ENCODE measurements at places on chromosomes 16 and 17. TPM values are rescaled to one million over a fixed set of nuclear protein-coding genes. Genes with fewer than 3 reads are reported as not detected.
A peak's percentile ranks its signal among the peaks of the same experiment; 100 is the strongest.

GRCh38 chr17:45639297-45639849 is 144.7 kb upstream of the CRHR1 start:
- DNase-seq: no peak

- DNase-seq: no peak
Observed at GRCh38 chr17:37527249-37527851, 37.7 kb downstream of the DUSP14 start.

DNA sequence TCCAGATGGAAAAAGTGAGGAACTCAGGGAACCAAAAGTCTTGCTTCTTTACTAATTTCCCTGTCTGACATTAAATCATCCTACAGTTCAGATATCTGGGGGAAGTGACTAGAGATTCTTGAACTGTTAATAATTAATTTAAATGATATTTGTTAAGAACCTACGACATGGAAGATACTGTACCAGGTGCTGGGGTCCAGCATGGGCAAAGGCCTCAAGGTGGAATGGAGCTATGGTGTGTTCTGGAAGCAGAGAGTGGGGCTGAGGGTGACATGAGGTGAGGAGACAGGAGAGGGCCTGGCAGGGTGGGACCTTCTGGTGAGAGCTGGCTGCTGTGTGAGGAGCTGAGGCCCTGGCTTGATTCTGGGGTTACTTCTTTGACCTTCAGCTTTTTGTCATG is 6.0 kb upstream of the CCL2 start:
- no peak for DNase-seq

GRCh38 chr17:1820528-1821252 is 9.0 kb downstream of the SMYD4 start:
- no peak for DNase-seq

The ASPHD1 gene
- total RNA-seq: 2.9 TPM

The OSGIN1 gene
- 2.5 TPM for total RNA-seq

DNA sequence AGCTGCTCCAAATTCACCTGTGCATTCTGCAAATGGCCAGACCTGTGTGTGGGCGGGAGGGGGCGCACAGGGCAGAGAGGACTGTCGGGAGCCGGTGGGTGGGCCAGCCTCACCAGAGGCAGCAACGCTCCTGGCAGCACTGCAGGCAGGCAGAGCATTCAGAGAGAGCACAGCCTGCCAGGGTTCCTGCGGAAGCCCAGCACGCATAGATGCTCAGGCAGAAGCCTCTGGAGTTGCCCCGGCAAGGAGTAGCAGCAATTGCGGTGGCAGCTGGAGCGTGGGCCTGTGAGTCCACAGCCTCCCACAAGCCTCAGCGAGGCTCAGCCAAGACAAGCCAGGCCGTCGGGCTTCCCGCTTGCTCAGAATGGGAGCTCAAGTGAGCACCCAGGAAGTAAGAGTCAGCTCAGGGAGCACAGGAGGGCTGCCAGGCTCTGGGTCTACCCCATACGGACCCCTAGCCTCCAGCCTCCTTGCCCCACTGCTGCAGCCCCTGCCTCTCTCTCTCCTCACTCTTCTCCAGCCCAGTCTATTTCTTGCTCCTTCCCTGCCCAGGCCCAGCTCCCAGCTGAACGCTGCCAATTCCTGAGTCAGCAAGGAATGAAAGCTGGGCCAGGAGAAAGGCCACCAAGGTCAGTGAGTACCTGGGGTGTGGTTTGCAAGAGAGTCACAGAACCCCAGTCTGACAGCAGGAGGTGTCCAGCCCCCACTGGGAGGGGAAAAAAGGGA is 9.6 kb downstream of the EMC6 start:
- DNase-seq: no peak

GRCh38 chr16:14110728-14111251 is 39.7 kb downstream of the MRTFB start:
- DNase-seq: no peak

The NEUROD2 gene
- total RNA-seq: not detected

The SPNS2 gene
- 0.70 TPM for total RNA-seq

- peak; percentile 40 for DNase-seq
Observed at GRCh38 chr17:77326636-77327035, 185.9 kb downstream of the SEC14L1 start.

GRCh38 chr17:32756696-32757095 is 120.2 kb downstream of the MYO1D start:
- no peak for DNase-seq

DNA sequence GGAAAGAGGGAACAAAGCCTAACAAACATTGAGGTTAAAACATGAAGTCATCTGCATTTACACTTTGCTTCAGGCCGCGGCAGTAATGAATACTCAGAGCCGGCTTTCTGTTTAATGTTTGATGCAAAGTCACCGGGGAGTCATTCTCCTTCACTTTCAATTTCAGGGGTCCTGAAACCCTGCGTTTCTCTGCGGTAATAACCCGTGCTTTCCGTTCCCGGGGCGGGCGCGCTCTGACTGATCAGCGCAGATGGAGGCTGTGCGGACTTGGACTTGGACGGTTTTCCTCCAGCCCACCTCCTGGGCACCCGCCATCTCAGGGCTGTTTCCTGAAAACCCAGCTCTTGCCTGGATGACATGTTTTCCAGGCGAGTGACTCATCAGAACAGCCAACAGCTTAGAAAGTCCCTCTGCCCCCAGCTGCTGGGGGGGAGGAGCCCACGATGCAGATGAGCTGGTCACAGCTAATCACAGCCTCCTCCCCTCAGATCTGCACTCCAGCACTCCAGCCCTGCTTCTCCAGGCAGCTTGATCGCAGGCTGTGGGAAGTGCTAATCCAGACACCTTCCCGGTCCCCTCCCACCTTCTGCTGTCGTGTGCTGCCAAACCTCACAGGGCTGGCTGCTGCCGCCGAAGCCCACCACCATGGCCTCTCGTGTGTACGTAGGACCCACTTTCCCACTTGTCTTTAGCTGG is 158.6 kb upstream of the CHMP6 start:
- DNase-seq: peak; percentile 91

The SLC6A2 gene
- total RNA-seq: not detected

DNA sequence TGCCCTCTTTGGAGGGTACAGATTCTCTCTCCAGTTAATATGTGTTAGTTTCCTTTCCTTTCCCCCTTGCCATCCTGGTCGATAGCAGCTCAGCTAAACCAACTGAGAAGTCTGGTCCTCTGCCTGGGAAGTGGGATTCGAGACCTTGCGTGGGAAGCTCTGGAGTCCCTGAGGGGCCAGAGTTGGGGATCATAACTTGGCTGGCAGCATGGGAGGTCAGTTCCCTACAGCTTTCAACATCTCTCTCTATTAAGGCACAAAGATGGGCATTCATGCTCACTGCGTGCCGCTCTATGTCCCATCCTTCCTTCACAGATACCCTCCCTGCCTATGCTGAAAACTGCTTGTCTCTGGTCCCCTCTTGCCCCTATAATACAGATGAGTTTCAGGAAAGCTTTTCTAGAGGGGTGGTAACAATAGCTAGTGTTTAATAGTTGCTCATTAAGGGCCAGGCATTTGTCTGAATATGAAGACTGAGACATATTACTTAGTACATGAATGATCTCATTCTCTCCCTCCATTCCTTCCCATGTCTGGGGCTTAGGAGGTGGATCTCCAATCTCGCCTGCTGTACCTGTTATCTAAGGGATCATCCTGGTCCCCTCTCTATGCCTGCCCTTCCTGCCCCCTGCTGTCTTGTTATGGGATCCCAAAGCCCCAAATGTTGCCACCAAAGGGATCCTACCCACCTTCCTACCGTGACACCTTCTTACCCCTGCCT is 10.8 kb downstream of the THRA start:
- no peak for DNase-seq

DNA sequence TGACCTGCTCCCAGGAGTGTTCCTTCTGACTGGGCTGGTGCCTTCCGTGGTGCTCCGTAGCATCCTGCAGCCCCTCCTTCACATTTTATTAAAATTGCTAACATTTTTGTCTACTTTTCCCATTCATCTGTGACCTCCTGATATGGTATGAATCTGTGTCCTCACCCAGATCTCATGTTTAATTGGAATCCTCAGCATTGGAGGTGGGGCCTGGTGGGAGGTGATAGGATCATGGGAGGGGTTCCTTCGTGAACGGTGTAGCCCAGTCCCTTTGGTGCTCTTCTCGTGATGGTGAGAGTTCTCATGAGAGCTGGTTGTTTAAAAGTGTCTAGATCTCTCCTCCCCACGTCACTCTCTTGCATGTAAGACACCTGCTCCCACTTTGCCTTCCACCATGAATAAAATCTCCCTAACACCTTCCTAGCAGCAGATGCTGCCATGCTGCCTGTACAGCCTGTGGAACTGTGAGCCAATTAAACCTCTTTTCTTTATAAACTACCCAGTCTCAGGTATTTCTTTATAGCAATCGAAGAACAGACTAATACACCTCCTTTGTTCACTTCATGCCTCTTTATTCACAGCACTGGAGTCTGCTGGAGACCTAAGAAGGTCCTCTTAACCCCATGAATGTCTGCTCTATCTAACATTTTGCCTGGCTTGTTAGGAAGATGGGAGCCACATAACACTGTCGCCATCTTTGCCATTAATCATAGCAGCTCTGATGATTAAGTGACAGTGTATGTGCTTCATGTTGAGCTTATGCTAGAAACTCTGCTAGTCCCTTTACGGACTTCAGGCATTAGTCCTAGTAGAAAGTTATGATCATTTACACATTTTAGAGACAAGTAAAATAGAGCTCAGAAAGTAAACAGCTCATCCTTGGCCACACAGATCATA is 377.7 kb upstream of the MAF start:
- no peak for DNase-seq

GRCh38 chr16:85628645-85629044 is 15.5 kb downstream of the GSE1 start:
- DNase-seq: no peak

The RAB37 gene
- not detected for total RNA-seq

- DNase-seq: no peak
Observed at GRCh38 chr17:75854101-75854748, 910 bp downstream of the WBP2 start.

- DNase-seq: no peak
Observed at GRCh38 chr17:1109606-1110540, 69.9 kb downstream of the ABR start.

GRCh38 chr17:57420734-57421717 is 164.7 kb downstream of the MSI2 start:
- DNase-seq: no peak

The NT5M gene
- 3.5 TPM for total RNA-seq

The PPP1R27 gene
- not detected for total RNA-seq

GRCh38 chr16:2983706-2984136 is 3.5 kb upstream of the PKMYT1 start:
- DNase-seq: no peak

The SEPTIN1 gene
- 1.3 TPM for total RNA-seq

DNA sequence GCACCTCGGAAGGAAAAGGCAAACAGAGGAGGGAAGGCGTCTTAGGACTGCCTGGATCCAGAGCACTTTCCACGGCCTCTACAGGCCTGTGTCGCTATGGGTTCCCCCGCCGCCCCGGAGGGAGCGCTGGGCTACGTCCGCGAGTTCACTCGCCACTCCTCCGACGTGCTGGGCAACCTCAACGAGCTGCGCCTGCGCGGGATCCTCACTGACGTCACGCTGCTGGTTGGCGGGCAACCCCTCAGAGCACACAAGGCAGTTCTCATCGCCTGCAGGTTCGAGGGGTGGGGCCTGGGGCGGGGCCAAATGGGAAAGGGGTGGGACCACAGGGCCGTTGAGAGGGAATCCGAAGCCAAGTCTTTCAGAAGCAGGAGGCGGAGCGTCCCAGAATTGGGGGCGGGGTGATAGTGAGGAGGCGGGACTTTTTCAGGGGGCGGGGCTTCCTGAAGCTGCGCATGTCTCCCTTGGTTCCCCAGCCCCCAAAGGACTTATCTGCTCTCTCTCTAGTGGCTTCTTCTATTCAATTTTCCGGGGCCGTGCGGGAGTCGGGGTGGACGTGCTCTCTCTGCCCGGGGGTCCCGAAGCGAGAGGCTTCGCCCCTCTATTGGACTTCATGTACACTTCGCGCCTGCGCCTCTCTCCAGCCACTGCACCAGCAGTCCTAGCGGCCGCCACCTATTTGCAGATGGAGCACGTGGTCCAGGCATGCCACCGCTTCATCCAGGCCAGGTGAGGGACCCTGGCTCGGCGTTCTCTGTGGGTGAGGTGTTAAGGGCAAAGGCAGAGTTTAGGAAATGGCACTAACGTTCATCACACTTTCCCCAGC is 939 bp downstream of the BCL6B start:
- DNase-seq: no peak

GRCh38 chr16:27226476-27226875 is 23.1 kb downstream of the KDM8 start:
- DNase-seq: peak; percentile 90

DNA sequence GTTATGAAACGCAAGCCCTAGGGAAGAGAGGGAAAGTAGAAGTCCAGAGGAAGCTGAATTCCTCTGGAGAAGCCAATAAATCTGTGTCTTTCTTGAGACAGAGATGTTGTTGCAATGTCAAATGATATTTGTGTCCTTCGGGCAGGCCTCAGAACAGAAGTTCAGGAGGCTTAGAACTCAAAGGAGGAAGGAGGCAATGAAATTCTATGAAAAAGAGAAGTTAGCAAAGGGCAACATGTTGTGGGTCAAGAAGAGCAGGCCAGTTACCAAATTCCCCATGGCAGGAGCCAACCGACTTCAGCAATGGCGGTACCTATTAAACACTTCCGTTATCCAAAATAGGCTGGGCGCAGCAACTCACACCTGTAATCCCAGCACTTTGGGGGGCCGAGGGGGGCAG is 109.0 kb upstream of the DHX40 start:
- no peak for DNase-seq

GRCh38 chr17:47695429-47696376 is 1.7 kb downstream of the TBKBP1 start:
- peak; percentile 90 for DNase-seq

- no peak for DNase-seq
Observed at GRCh38 chr16:67563708-67564468, 1.6 kb downstream of the CTCF start.

GRCh38 chr16:88393571-88393970 is 10.8 kb downstream of the ZNF469 start:
- no peak for DNase-seq

GRCh38 chr17:56392321-56392720 is 201.2 kb upstream of the NOG start:
- no peak for DNase-seq

The MYL4 gene
- 1.1 TPM for total RNA-seq

- DNase-seq: peak; percentile 85
Observed at GRCh38 chr17:7852919-7853690, 1.8 kb upstream of the TMEM88 start.

DNA sequence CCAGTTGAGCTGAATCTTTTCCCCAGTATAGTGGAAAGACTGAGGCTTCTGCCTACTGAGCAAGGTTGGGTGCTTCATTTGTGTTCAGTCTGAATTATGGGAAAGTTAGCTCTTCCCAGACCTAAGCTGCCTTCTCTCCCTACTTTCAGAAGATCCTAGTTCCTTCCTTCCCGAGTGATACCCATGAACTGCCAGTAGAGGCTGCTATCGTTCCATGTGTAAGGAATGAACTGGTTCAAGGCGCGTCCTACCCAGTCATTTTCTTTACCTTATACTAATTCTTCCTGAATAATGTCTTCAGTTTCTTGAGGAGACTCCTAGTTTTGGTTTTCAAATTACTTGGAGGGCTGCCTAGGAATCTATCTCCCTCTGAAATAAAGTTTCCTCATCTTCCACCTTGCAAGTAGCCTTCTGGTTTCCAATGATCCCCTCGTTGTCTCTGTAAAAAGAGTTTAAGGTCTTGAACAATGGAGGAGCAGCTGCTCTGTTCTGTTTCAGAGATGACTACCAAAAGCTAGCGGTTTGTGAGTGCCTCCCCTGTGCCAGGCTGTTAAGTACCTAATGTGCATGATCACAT is 934 bp upstream of the AOC2 start:
- no peak for DNase-seq

- no peak for DNase-seq
Observed at GRCh38 chr17:8577868-8578267, 52.7 kb downstream of the MYH10 start.

- DNase-seq: no peak
Observed at GRCh38 chr16:72818236-72818845, 229.6 kb downstream of the ZFHX3 start.
